ENCODE measurements at places on chromosomes 1 and 21.
A peak's percentile ranks its signal among the peaks of the same experiment; 100 is the strongest.

GRCh38 chr1:81259625-81260411 lies 540.9 kb upstream of the ADGRL2 start:
- DNase-seq = no peak

- DNase-seq = peak; percentile 24
Measured at GRCh38 chr1:22739648-22740385, 29.2 kb downstream of the EPHB2 start.

DNA sequence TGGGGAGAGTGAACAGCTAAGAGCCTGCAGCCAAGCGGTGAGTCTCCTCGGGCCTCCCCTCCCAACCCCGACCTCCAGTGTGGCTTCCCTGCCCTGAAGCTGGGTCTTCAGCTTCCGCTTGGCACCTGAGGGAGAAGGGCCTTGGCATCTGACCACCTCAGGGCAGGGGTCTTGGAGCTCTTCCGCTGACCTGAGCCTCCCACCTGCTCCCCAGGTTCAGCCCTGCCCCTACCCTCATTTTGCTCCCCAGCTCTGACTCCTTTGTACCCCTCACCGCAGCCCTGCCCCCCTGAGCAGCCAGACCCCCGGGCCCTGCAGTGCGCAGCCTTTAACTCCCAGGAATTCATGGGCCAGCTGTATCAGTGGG lies 4.9 kb downstream of the ADAMTSL4 start:
- no peak for DNase-seq

GRCh38 chr1:14896381-14897079 lies 257.0 kb upstream of the TMEM51 start:
- DNase-seq = no peak

- peak; percentile 81 for DNase-seq
Measured at GRCh38 chr1:34929497-34929852, at the start of gene DLGAP3. Gene DLGAP3 (minus strand): TSS chr1:34929650. CDS start chr1:34905383, 24,267 bp downstream.

DNA sequence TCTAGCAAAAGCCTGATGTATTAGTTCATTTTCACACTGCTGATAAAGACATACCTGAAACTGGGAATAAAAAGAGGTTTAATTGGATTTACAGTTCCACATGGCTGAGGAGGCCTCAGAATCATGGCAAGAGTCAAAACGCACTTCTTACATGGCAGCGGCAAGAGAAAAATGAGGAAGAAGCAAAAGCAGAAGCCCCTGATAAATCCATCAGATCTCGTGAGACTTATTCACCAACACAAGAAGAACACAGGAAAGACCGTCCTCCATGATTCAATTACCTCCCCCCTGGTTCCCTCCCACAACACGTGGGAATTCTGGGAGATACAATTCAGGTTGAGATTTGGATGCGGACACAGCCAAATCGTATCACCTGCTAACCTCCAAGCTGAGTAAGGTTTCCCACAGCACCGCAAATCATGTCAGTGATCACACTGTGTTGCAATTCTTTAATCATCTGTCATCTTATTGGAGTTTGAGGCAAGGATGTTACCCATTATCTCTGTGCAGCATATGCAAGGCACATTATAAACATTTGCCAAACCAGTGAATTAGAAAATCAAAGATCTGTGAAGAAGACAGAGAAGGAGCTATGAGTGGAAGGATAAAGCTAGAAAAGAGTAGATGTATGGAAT lies 128.5 kb downstream of the ZNF281 start:
- no peak for DNase-seq

- DNase-seq = peak; percentile 77
Measured at GRCh38 chr1:203475012-203475981, at the start of gene PRELP. Gene PRELP (plus strand): TSS chr1:203475806. CDS start chr1:203483185, 7,379 bp downstream.

GRCh38 chr1:26890467-26890796 lies 349 bp upstream of the GPN2 start:
- DNase-seq = no peak

GRCh38 chr1:200294241-200294640 lies 115.6 kb downstream of the ZNF281 start:
- DNase-seq = no peak

DNA sequence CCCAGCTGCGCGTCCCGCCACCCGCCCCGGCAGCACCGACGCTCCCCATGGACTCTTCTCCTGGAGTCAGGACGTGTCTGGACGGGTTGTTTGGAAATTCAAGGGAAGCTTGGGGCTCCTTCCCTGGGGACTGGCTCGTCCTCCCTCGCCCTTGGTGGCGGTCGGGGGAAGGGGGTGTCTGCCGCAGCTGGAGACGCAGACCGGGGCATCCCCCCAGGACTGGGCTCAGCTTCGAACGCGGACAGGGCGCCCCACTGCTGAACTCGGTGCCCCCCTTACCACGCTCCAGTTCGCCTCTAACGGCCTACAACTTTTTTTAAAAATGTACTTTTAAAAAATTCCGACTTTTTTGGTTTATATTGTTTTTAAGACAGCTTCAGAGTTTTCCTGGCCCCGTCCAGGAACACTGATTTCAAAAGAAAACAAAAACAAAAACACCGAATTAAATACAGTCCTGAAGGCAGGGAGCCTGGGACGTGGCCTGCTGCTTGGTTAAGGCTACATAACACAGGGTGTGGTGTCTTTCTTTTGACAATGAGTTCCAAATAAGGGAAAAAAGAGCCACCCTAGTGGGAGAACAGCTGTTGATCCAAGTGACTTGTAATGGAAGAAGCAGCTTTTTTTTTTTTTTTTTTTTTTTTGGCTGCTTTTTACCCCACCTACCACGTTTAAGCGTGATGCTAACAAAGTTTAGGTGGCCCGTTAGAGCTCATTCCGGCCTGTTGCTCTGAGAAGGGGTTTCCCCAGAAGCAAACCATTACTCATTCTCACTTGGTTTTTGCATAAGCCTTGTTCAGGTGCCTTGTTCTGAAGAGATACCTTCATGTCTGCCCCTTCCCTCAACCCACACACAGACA lies 862 bp upstream of the DIPK1A start:
- no peak for DNase-seq

GRCh38 chr1:232610192-232610901 lies 19.6 kb downstream of the SIPA1L2 start:
- no peak for DNase-seq

DNA sequence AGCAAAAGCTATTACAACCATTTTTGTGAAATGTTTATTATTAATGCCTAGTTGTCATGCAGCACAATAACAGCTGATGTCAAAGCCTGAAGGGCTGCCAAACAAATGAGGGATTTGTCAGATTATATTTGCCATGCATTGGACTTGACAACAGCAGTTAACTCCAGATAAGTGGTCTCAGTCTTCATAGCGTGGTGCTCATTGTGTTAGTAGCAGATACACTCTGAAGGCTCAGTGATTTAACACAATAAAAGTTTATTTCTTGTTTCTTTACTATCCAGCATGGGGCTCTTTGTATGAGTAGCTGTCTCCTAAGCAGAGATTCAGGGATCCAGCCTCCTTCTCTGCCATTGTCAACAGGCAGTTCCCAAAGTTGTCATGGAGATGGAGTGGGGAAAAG lies 76.0 kb upstream of the PTGFRN start:
- no peak for DNase-seq

DNA sequence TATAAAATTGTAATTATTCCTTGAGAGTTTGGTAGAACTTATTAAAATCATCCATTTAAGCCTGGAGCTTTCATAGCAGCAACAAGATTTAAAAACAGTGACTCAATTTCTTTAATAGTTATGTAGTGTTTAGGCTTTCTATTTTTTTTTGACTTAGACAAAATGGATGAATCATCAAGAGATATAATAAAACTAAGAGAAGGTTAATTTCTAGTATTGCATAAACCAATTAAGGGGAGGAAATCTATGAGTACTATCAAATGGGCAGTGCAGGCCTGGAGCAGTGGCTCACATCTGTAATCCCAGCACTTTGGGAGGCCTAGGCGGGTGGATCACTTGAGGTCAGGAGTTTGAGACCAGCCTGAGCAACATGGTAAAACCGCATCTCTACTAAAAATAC lies 416.3 kb upstream of the USP24 start:
- DNase-seq = no peak

- DNase-seq = peak; percentile 94
Measured at GRCh38 chr1:240091614-240092300, at the start of gene FMN2. Gene FMN2 (plus strand): TSS chr1:240091883. CDS start chr1:240092110, 227 bp downstream.

- DNase-seq = no peak
Measured at GRCh38 chr1:161982917-161983316, 40.8 kb downstream of the OLFML2B start.

DNA sequence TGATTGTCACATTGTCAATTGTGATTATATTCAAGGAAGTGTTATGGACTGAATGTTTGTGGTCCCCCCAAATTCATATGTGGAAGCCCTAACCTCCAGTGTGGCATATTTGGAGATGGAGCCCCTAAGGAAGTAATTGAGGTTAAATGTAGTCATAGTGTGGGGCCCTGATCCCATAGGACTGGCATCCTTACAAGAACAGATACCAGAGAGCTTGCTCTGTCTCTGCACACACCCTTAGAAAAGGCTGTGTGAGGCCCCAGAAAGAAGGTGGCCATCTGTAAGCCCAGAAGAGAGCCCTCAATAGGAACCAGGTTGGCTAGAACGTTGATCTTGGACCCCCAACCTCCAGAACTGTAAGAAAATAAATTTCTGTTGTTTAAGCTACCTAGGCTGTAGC lies 28.1 kb downstream of the VANGL1 start:
- DNase-seq = no peak

- no peak for DNase-seq
Measured at GRCh38 chr1:19524791-19525190, 39.5 kb upstream of the CAPZB start.

GRCh38 chr1:27408151-27408550 lies 15.7 kb downstream of the GPR3 start:
- no peak for DNase-seq

- no peak for DNase-seq
Measured at GRCh38 chr1:177451191-177451590, 280.4 kb downstream of the BRINP2 start.

- peak; percentile 84 for DNase-seq
Measured at GRCh38 chr1:6033986-6034749, 11.5 kb upstream of the KCNAB2 start.

DNA sequence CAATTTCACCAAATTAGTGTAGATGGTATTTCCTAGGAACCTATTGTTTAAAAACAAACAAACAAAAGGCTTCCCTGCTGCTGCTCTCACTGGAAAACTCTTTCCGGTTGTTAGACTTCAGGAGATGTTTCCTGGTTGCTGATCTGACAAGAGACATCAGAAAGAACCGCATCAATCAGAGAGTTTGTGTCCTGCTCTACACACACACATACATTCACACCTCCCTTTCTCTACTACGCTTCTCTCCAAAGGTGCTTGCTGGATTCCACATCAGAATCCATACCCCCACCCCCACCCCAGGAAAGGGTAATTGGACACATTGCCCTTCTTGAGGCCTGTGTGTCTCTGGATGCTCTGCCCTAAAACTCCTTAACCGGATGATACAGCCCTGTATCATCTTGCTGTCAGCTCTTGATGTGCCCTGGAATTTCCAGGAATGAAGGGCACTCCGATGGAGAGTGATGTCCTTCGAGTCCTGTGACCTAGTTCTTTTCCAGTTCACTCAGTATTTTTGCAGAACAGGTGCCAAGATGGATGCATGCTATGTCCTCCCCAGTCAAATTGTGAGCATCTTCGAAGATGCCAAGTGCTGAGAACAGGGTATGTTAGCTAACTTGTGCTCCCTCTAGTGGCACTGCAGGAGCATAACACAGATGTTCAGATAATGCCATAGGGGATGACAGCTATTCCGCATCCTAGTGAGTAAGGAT lies 113.7 kb upstream of the SLC35F3 start:
- peak; percentile 46 for DNase-seq

DNA sequence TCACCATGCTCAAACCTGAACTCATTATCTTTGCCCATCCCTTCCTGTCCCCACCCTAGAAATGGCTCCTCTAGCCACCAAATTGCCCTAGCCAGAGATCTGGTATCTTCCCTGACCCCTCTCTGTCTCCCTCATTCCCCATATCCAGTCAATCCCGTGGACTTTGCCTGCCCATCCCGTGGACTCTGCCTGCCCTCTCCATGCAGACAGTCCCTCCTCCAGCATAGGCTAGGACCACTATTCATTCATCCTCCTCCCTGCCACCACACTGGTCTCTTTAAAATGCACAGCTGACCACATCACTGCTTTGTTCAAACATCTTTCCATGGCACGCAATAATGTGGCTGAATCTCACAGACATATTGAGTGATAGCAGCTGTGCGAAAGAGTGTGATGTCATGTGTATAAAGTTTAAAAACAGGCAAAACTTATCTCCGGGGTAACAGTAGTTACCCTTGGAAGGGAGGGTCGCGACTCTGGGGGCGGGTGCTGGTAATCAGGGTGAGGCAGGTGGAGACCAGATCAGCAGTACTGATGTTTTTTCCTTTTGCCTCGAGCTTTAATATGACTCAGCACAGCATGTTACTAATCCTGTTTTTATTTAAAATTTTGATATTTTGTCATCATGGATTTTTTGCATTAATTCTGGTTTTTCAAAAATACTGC lies 4.8 kb upstream of the SLC2A1 start:
- no peak for DNase-seq

- no peak for DNase-seq
Measured at GRCh38 chr1:159442428-159442827, 2.9 kb downstream of the OR10J1 start.

- no peak for DNase-seq
Measured at GRCh38 chr1:168771104-168771630, 42.2 kb upstream of the DPT start.

- no peak for DNase-seq
Measured at GRCh38 chr1:68384321-68384813, 65.4 kb downstream of the RPE65 start.

DNA sequence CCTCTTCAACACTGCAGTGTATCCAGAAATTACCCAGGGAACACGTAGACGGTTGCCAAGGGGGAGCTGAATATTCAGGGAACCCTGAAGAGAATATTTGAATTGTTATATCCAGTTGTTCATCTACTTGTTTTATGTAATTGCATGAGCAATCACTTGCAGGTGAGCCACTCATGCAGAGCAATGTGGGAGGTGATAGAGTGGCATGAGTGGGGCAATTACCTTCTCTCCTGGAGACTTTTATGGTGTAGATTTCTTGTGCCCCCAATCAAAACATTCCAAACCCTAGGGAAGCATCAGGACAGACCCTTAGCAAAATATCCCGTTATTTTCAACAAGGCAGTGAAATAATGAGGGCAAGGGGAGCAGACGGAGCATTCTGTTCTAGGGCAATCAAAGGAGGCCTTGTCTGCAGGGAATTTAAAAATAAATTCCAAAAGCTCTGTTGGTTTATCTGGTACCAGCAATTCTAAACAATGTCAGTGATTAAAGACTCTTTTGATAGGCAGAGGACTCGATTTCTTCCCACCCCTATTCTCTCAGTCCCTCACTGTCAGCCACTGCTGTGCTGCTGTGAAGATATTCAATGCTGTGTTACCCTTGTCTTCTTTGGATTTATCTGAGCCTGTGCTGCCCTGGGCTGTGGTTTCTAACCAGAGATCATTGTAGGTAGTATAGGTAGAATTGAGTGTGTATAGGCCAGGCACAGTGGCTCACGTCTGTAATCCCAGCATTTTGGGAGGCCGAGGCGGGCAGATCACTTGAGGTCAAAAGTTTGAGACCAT lies 180.2 kb upstream of the MAP1LC3C start:
- no peak for DNase-seq

- no peak for DNase-seq
Measured at GRCh38 chr1:183931646-183932271, 105.8 kb downstream of the COLGALT2 start.

DNA sequence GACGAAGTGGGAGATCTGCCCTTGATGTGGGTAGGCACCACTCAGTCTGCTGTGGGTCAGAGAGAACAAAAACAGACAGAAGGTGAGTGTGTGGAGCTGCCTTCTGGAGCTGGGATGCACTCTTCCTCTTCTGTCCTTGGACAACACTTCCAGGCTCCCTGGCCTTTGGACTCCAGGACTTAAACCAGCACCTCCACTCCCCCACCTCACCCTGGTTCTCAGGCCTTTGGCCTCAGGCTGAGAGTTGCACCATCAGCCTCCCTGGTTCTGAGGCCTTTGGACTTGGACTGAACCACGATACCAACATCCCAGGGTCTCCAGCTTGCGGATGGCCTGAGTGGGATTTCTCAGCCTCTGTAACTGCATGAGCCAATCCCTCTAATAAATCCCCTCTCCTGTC lies 68.1 kb upstream of the STUM start:
- no peak for DNase-seq

Data from WERI-Rb-1 (cell line).